ENCODE measurements at places on chromosomes 1 and 21.
A peak's percentile ranks its signal among the peaks of the same experiment; 100 is the strongest.

DNA sequence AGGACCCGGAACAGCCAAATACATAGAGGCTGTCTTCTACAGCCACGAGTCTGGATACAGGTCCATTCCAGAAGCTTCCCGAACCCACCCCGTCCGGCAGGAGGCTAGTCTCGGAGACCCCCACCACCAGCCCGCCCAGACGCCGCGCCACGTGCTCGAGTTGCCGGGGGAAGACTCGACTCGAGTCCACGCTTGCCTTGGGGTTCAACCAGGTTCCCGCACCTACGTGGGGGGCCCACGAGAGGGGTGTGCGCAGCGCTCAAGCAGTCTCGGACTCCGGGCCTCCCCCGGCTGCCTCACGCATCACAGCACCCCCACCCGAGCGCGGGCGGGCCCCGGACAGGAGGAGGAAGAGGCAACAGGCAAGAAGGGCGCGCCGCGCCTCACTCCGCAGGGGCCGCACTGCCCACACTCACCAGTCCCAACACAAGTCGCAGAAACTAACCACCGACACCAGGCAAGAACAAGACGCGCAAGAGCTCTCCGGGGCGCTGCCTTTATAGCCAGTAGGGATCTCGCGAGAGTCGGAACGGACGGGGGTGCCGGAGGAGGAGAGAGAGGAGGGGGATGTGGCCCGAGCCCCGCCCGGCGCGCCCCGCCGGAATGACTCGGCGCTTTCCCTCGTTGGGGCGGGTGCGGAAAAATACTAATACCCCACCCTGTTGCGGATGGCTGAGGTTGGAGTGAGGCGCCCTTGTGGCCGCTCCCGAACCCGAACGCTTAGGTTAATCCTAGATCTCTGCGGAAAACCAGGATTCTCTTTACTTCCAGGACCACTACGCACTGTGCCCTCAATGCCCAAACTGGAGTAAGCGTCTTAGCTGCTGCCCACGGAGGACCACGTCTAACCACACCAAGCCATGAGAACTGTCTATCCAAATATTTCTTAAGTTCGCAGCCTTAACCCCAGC, at the start of gene PRDX1:
Gene PRDX1, minus strand, starts transcription at position 472 of the 911 bp plus-strand sequence. CDS start 2,841 bp downstream, outside the sequence.
- peak; percentile 92 for DNase-seq

DNA sequence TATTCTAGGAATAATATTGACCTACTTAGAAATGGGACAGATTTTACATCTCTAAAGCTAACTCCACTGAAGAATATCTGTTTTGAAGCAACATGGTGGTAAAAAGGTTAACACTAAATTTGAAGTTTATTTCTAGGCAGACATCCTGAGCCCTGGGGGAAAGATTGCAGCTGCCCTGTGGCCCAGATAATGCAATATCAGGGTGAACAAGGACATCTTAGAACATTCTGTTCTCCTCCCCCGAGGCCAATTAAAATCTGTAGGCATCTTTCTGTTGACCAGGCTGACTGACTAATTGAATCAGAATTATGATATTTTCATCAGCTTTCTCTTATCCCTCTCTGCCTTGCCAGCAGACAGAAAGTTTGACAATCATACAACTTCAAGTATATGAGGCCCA, 149.8 kb upstream of the DUSP10 start:
- no peak for DNase-seq

GRCh38 chr21:33076600-33077329, 6.8 kb downstream of the OLIG1 start:
- DNase-seq, result no peak

DNA sequence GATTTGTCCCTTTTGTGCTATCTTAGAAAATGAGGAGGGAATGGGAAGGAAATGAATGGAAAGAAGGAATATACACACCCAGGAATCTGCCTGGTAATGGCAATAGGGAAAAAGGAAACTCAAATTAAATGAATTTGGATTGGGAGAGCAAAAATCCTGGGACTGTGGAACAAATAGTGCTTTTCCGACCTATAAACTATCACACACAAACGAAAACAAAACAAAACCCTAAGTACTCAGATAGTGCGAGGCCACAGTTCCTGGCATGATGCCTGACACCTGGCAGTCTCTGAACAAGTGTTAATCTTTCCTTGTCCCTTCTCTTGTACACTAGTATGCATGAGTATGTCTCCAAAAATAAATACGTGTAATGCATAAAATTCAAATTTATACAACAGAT, 319.8 kb upstream of the SPAG17 start:
- no peak for DNase-seq

- DNase-seq, result no peak
Observed at GRCh38 chr1:2845869-2846268, 44.4 kb upstream of the TTC34 start.

GRCh38 chr1:220879509-220880361, 492 bp downstream of the HLX start:
- no peak for DNase-seq

All from stimulated activated CD8-positive, alpha-beta memory T cell treated with anti-CD3 and anti-CD28 coated beads, Interleukin-7, amount 100 ng/mL, for 48 hours (primary cell).